ENCODE measurements at places on chromosomes 7 and 10. TPM values are rescaled to one million over a fixed set of nuclear protein-coding genes. Genes with fewer than 3 reads are reported as not detected.

The INPP5A gene
- 40.2 TPM for polyA plus RNA-seq

GRCh38 chr10:101301111-101301731 lies 52.7 kb upstream of the BTRC start:
- no peak for DNase-seq

GRCh38 chr7:108348913-108349312 lies 107.3 kb downstream of the NRCAM start:
- no peak for DNase-seq

The CDHR3 gene
- polyA plus RNA-seq, result 6.2 TPM

DNA sequence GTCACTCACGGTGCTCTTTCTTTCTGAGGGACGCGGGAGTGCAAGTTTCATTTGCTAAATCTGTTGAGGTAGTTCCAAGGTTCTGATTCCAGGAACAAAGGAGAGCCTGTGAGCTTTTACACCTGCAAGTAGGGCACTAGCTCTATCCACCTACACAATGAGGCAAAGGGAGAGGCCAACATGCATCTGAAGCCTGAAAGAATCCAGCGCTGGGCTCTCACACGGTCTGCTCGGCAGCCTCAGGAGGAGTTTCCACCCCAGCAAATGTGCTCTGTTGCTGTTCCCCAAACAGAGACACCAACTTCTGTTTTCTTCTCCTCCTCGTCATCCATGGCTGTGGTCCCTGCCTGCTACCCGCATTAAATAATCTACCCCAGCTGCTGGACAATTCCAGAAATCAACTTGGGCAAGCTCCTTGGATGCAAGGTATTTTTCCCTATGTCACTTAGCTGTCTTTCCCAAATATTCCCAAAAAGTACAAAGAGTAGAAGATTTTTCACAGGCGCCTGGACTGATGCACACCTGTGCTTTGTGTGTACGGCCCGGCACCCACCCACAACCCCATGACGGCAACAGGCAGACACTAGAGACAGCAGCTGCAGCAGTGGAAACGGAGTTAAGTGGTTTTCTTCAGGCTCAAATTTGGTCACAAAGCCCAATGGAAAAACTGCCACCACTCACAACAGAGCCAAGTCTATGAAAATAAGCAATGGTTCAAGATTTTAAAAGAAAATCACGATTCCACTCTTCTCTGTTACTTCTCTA lies 176.8 kb downstream of the ZMYND11 start:
- DNase-seq, result no peak

The C10orf62 gene
- polyA plus RNA-seq, result 0.45 TPM

DNA sequence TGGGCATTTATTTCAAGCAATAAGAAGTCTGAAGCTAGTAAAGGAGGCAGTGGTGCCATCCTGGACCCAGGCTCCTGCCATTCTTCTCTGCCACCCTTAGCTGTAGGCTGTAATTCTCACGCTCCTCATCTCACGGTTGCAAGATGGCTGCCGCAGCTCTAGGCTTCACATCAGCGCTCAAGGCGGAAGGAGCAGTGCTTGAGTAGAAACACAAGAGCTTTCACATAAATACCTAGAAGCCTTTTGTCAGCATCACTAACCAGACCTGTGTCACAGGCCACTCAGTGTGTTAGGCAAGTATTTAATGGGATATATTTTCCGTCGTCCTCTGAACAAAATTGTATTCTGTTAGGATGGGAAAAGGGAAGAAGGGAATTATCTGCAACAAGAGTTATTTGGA lies 118.9 kb upstream of the KLF14 start:
- no peak for DNase-seq

Data from left renal pelvis (tissue), 4 donors.